ENCODE measurements at places on chromosomes 1 and 21.
A peak's percentile ranks its signal among the peaks of the same experiment; 100 is the strongest.

- no peak for DNase-seq
Observed at GRCh38 chr21:32215306-32215685, 63.6 kb downstream of the MIS18A start.

DNA sequence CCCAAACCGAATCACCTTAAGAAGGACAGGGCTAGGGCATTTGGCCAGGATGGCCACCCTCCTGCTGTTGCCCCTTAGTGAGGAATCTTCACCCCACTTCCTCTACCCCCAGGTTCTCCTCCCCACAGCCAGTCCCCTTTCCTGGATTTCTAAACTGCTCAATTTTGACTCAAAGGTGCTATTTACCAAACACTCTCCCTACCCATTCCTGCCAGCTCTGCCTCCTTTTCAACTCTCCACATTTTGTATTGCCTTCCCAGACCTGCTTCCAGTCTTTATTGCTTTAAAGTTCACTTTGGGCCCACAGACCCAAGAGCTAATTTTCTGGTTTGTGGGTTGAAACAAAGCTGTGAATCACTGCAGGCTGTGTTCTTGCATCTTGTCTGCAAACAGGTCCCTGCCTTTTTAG is 3.6 kb downstream of the BTG2 start:
- no peak for DNase-seq

GRCh38 chr1:7644086-7644485 is 127.0 kb upstream of the VAMP3 start:
- no peak for DNase-seq

DNA sequence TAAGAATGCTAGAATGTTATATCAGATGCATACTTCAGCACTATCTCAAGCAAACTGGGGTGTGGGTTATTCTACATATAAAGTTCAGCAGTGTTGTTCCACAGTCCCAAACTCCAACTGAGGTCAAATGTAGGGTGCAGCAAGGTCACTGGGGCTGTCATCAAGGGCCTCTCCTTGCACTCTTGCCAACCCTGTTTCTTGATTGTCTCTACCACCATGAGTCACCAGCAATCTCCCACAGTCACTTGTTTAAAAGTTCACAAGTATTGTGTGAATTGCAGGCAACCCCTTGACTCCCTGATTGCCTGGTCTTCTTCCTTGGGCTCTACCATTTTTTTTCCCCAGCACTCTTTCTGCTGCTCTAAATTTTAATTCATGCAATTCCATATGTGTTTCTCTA is 10.6 kb downstream of the METTL18 start:
- DNase-seq: no peak

- DNase-seq: no peak
Observed at GRCh38 chr1:74713849-74714248, 19.0 kb downstream of the CRYZ start.

DNA sequence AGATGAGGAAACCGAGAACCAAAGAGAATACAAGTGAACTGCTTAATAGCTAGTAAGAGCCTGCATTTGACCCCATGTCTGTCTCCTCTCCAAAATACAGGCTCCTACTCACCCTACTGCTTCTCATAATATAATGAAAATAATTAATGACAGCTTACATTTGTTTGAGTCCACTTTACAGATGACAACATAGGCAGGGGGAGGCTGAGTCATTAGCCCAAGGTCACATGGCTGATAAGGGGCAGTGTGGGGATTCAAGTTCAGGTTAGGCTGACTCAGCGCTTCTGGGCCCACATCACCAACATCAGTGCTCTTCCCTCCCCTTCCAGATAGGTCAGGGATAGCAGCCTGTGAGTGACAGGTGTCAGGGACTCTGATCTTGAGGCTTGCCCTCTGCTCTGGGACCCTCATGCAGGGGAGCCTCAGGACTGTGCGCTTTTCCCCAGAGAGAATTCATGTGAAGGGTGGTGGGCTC is 16.2 kb downstream of the AZIN2 start:
- DNase-seq: no peak

GRCh38 chr1:30460661-30461060 is 262.7 kb downstream of the MATN1 start:
- DNase-seq: no peak

DNA sequence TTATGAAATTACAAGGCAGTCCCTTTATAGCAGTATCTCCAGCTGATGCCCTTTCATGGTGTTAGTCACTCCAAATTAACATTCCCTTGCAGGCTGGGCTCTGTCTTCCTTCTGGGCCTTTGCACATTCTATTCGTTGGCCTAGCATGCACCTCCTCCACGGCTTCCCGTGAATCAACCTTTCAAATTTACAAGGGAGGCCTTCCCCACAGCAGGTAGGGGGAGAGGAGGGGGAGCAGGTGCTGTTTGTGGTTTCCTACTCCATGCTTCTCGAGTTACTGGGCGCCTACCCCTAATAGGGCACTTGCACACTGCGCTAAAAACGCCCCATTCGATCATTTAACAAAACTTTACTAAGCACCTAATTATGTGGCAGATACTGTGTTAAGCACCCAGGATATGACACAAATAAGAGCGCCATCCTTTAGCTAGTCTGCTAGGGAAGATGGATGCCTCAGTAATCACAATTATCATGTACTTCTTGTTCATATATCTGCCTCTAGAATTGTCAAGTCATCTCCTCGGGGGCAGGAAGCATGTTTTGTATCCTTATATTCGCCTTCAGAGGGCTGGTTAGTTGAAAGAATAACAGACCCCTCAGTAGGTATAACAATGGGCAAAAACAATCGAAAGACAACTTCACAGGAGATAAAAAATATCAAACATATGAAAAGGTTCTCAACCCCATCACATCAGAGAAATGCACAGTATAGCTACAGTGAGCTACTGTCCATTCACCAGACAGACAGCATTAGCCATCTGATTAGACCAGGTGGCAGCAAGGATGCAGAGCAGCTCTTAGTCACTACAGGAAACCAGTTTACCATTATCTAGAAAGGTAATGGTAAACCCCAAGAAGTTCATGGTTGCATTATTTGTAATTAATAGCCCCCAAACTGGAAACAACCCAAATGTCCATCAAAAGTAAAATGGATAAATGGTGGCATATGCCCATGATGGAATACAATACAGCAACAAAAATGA is 1.7 kb upstream of the ADAR start:
- no peak for DNase-seq

GRCh38 chr1:27402349-27402754 is 9.9 kb downstream of the GPR3 start:
- peak; percentile 18 for DNase-seq

GRCh38 chr1:51753969-51754368 is 124.6 kb downstream of the NRDC start:
- no peak for DNase-seq

- no peak for DNase-seq
Observed at GRCh38 chr1:9435854-9436640, 103.2 kb upstream of the SLC25A33 start.

- no peak for DNase-seq
Observed at GRCh38 chr1:205588636-205589035, 43.2 kb downstream of the ELK4 start.

GRCh38 chr1:119676571-119677206 is 28.6 kb upstream of the ZNF697 start:
- DNase-seq: no peak

- no peak for DNase-seq
Observed at GRCh38 chr1:116577759-116578314, 7.0 kb upstream of the CD58 start.
